Stimulated activated CD4-positive, alpha-beta T cell treated with anti-CD3 and anti-CD28 coated beads, Interleukin-12 subunit alpha, Interleukin-12 subunit beta, amount 100 ng/mL, for 48 hours (primary cell): ENCODE measurements at places on chromosomes 5 and 9.

- DNase-seq, result no peak
Observed at GRCh38 chr5:84218546-84218945, 166.1 kb downstream of the EDIL3 start.

- DNase-seq, result no peak
Observed at GRCh38 chr5:89443508-89443907, 560.5 kb upstream of the MEF2C start.

DNA sequence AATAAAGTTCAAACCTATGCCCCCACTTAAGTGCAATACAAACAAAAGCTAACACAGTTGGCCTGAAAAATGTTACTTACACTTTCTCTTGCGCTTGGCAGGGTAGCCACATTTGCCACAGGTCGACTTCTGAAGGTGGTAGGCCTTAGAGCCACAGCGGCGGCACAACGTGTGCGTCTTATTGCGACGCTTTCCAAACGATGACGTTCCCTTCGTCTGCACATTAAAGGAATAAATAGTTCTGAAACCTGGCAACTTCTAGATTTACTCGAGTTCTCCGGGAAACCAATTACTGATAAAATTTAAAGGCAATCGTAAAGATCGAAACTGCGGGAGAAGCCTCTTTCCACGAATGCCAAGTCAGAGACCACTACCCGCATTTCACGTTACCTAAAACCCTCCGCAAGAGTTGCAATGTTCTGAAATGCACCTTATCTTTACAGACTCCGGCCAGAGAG, 602 bp downstream of the RPL37 start:
- no peak for DNase-seq

DNA sequence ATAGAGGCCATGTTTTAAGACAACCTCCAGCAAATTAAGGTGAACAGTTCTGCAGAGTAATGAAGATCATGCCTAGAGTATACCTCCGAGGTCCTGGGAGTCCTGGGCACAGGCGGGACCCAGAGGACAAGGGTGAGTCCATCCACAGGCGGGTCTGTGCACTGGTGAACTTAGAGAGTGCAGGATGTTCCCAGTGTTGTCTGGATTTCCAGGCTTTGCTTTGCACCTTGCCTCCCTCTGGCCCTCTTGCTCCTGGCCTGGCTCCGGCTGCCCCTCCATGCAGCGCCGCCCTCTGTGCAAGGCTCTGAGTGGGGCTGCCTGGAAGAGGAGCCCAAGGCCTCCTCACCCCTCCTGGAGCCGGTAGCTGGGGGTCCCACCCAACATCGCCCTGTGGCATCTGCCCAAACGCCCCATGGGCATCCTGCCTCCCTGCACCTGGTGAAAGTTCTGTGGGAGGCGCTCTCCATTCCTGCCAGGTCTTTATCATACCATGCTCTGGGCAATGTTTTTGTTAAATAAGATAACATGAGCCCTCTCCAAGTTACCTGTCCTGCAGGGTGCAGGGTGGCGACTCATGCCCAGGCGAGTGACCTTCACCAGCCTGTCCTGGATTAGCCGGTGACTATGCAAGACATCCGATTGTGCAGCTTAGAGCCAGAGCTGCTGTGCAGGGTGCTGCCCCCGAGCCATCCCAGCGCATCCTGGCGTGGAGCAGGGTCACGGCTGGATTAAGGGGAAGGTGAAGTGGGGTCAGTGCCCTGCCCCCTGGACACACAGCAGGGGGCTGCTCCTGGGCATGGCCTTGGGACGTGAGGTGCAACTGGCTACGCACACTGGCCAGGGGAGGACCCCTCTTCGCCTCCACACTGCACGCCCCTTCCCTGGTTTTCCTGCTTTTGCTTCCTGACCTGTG, 41.3 kb upstream of the LPCAT1 start:
- DNase-seq, result no peak

DNA sequence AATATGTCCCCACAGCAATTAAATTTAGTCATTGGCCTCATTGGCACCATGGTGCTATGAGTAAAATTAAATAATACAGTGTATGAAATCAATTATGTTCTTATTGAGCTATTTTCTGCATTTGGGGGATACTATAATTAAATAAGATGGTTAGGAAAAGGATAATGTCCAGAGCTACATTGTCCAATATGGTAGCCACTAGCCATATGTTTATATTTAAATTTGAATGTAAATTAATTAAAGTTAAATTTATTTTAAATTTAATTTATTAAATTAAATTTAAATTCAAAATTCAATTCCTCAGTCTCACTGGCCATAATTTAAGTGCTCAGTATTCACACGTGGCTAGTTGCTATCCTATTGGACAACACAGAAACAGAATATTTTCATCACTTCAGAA, 115.7 kb downstream of the SPATA31D1 start:
- no peak for DNase-seq

- DNase-seq, result no peak
Observed at GRCh38 chr9:107279086-107279485, 4.0 kb upstream of the RAD23B start.

GRCh38 chr9:71826279-71826678, 58.0 kb upstream of the CEMIP2 start:
- DNase-seq, result no peak

DNA sequence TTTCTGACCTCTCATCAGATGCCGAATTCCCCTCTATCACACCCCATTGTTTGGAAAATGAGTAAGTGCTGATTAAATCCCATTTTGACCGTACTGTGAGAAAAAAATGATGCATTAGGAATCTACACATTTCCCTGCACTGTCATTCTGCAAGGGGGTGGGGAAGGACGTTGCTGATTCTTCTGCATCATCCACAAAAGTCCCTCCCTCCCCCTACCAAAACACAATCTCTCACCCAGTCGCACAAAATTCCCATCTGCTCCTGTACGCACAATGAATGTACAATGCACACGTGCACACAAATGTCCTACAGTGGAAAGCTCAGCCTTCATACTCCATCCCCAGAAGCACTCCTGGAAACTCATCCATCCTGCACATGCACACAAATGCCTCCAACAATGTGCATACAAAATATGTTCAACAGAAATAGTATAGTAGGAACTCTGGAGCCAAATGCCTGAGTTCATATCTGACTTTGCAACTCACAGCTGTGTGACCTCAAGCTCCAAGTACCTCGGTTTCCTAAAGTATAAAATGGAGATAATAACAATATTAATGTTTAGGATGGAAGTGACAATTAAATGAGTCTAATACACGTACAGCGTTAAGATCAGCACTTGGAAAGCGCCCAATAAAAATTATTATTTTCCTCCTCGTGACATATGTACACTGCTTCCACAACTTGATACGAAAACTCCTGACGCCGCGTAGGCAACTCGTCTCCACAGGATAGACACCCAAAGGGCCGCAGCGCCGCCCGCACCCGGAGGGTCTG, 809 bp downstream of the TNIP1 start:
- DNase-seq, result no peak

DNA sequence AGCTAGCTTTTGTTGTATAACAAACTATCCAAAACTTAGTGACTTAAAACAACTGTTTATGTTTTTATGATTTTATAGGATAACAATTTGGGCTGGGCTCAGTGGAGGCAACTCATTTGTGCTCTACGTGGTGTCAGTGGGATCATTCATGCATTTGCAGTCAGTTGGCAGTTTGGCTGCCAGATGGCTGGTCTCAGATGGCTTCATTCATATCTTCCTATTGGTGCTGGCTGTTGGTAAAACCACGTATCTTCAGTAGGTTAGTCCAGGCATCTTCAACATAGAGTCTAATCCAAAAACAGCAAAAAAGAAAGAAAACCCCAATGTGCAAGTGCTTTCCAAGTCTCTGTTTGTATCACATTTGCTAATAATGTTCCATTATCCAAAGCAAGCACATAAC, 51.7 kb upstream of the RIC1 start:
- no peak for DNase-seq

- no peak for DNase-seq
Observed at GRCh38 chr9:97176206-97176605, 131.3 kb upstream of the CCDC180 start.

GRCh38 chr9:93294011-93294410, 110.1 kb downstream of the WNK2 start:
- DNase-seq, result no peak

GRCh38 chr5:176533894-176534611, 3.1 kb downstream of the RNF44 start:
- no peak for DNase-seq

DNA sequence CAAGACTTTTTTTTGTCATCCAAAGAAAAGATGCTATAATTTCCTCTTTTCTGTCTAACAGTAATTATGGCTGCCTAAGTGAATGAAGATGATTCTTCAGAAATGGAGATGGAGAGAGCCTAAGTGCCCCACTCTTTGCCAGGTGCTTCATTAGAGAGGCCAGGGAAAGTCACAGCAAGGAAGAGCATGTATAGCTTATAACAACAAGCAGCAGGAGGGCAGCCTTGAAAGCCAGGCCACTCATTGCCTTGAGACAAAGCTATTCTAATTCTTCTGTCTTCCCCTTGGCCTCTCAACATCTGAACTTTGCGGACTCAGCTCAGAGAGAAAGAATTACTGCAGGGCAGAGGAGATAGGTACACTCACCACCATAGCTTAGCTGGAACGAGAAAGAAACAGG, 112.0 kb upstream of the ZNF366 start:
- no peak for DNase-seq

DNA sequence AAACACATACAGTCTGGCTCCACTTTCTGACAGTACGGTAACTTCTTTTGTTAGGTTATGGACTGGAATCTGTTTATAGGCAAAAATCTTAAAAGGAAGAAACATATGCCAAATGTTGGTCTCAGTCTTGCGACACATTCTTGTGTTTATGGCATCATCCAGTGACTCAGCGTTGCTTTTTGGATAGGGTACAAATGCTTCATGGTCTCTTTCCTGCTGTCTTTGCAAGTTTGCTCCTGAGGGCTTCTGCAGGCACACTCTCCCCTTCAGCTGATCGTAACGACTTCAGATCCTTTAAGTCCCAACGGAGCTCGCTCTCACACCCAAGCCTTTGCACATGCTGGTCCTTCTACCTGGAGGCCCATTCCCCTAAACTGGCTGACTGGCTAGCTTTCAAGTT, 23.6 kb upstream of the TNFSF8 start:
- DNase-seq, result no peak

DNA sequence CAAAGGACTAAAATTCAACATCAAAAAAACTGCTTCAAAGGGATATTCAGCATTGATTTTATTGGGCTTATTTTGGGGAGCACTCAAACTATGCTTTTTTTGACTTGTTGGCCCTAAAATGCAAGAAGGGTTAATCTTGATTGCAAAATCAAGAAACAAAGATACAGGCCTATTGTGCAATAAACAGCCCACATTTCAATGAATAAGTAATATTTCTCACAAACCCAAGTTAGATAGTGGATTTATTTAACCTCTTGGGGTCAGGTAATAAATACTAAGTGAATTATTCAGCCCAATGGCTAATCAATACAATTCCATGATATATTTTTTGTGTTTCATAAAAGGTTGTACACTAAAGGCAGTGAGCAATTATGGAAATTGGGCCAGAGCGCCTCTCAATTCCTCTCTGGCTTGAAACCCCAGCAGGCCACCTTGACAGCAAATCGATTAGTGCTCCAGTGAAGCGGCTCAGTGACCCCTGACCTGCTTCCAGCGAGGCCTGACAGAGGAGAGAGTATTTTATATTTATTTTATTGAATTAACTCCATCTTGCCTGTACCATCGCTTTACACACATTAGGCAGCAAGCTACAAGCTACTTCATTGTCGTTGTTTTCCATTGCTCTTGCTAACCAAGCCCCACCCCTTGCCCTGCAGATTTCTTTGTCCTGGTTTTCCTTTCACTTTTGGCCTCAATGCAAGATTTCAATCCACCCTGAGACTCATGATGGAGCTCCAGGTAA, 65.5 kb downstream of the EBF1 start:
- no peak for DNase-seq

DNA sequence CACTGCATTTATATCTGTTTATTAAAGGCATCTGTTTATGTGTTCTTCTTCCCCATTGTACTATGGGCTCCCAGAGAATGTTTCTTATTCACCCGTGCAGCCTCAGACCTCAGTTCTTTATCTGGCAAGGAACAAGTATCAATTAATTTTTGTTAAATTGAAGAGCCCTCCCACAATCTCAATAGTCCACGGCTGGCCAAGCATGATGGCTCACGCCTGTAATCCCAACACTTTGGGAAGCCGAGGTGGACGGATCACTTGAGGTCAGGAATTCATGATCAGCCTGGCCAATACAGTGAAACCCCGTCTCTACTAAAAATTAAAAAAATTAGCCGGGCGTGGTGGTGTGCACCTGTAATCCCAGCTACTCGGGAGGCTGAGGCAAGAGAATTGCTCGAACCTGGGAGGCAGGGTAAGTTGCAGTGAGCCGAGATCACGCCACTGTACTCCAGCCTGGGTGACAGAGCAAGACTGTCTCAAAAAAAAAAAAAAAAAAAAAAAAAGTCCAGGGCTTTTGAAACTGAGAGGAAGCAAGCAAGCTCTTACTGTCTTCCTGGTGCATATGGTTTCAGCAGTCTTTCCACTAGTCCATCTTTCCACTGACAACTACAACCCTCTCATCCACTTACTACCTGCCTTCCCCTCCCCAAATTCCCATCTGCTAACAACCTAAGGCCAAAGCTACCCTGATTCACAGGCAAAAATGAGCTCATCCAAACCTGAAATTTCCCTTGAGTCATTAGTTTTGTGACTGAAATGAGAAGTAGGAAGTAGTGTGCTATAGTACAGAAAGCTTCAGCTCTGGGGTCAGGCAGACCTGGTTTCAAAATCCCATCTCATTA, 2.3 kb upstream of the HK3 start:
- DNase-seq, result peak; percentile 43

DNA sequence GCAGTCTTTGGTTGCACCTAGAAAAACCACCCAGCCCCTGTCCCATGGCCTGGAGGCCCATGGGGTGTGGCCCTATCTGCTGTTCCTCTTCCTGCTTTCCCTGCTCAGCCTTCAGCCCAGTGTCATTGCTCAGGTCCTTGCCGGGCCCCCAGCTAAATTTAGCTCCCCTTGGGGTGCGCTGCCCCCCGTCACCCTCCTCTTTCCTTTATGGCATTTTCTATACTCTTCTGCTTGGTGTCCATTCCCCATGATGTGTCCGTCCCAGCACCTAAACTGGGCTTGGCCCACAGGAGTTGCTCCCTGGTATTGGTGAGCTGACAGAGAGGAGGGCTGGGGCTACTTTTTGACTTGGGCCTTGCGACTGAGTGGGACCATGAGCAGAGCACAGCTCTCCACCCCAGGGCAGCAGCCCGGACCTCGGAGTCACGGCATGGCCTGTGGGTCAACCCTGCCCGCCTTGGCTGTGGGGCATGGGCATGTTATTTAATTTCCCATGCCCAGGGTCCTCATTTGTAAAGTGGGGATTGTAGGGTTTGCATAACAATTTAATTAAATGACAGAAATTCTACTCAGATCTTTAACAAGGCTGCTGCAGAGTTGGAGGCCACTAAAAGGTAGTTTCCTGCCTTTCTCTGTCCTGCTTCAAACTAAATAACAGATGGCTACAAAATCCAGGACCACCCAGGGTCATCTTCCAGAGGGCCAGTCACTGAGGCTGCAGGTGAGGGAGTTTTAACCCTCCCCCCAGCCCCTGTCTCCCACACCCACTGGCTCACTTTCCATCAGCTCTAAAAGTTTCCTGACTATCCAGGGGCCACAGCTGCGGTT, 98.2 kb downstream of the DAP start:
- no peak for DNase-seq
